ENCODE measurements at places on chromosomes 13 and 19.

GRCh38 chr19:47421244-47421786, 2.0 kb upstream of the MEIS3 start:
- no peak for DNase-seq

DNA sequence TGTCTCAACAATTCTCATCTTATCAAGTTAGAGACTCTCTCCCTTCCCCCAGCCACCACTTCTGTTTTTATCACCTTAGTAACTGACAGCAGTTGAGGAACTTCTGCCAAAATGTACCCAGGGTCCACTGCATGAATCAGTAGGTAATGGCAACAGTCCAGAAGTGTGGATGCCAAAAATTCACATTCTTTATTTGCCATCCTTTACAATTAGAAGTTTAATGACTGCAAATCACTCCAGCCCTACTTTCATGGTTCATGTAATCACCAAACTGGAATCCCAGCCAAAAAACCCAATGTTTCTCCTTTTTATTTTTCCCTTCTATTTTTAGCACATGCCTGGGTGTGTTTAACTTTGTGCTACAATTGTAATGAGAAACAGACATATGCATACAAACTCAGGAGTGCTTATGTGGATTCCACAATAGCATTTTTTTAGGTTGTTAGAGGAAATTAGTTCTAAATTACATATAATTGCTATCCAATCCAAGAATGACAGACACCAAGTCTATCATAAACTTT, 243.5 kb downstream of the RGCC start:
- no peak for DNase-seq

- no peak for DNase-seq
Measured at GRCh38 chr13:47251771-47252170, 354.9 kb upstream of the HTR2A start.

DNA sequence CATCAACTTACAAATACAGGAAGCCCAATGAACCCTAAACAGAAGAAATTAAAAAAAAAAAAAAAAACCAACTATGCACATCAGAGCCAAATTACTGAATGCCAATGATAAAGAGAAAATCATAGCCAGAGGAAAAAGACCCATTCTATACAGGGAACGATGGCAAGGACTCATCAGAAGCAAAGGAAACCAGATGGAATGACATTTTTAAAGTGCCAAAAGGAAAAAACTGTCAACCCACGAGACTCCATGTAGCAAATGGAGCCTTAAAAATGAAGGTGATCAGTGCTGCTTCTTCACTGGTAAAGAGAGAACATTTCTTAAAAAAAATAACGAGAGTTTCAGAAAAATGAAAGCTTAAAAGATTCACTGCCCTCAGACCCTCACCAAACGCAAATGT, 18.3 kb downstream of the PCID2 start:
- DNase-seq: no peak

DNA sequence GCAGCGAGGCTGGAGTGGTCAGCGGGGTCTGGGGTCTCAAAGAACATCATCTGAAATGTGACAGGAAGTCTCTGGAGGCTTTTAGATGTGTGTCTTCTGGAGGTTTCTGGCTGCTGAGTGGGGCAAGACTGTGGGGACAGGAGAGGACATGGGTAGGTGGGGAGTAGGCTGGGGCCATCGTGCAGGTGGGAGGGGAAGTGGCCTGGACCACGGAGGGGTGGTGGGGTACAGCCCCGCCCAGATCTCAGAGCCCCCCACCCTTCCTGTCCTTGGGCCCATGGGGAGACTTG, 6.2 kb downstream of the AP1M1 start:
- DNase-seq: no peak

DNA sequence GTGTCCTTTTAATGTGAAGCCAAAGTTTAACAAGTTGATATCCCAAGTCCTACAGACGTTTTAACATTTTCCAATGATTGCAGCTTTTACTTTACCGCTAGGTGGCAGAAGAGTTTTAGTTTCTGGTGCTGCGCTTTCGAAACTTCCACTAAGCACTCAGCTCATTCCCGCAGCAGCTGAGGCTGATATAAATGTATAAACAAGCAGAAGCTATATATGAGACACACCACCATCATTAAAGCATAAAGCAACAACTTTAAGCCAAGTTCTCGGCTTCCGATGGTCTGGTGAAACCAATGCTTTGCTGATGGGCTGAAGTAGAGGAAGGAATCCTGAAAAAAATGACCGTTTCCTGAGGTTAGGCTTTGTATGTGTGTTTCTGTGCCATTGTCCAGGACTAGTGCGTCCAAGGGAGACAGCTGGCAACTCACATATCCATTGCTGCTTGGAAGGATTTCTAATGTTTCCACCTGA, 753.9 kb downstream of the OLFM4 start:
- DNase-seq: peak; percentile 56

GRCh38 chr13:21341637-21342422, 117.3 kb downstream of the ZDHHC20 start:
- no peak for DNase-seq

DNA sequence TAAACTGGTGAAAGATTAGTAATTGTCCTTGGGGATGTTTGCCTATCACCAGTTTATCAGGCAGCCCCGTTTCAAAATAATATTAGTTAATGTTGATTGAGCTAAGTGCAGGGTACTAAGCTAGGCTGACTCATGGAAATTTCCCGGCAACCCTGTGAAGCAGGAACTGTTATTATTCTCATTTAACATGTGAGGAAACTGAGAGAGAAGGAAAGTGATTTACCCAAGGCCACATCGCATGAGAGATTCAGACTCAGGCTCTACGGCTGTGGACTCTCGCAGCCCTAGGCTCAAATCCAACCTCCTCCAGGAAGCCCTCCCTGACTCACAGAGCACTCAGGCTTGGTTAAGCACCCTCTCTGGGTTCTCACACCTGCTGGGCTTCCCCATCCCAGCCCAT, 19.7 kb downstream of the CLPTM1 start:
- no peak for DNase-seq

GRCh38 chr19:30670562-30671366, 298.6 kb downstream of the ZNF536 start:
- no peak for DNase-seq

- DNase-seq: no peak
Measured at GRCh38 chr19:44808463-44809371, at the start of gene BCAM. BCAM (plus strand) TSS chr19:44809103; CDS start chr19:44809125, 22 bp downstream.

- DNase-seq: no peak
Measured at GRCh38 chr19:17436094-17436873, 12.2 kb downstream of the TMEM221 start.

DNA sequence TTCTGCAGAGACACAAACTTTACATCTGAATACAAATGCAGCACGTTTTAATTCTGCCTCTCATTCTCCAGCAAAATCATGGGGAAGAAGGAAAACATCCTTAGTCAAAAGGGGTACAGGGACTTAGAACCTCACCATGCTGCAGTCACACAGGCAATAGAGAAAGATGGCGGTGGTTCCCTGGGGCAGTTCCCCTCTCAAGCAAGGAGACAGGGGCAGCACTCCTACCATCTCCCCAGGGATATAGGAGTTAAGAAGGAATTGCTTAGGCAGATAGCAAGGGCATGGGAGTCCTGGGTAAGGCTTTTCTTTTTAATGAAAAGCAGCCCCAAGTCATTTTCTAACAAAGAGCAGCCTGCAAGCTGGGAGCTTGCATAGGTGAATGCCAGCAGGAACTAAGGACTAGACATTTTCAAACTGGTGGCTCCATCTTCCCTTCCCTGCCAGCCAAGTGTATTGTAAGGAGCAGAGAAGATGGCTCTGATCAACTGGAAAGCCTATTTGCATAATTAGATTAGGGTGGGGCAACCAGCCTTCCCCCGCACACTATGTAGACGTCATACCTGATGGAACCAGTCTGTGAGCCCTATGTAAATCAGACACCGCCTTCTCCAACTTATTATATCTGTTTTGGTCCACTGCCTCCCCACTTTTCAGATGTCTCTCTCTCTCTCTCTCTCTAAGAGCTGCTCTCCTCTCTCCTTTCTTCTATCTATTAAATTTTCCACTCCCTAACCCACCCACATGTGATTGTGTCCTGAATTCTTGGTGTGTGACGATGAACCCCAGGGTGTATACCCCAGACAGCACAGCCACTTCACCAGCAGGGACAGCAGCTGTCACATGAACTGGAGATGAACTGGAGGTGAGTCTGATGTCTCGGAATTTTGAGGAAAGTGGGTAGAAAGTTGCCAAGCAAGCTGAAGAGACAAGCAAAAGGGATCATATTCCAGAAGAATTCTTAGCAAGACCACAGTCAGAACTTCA, 514.5 kb downstream of the IRS2 start:
- DNase-seq: no peak

DNA sequence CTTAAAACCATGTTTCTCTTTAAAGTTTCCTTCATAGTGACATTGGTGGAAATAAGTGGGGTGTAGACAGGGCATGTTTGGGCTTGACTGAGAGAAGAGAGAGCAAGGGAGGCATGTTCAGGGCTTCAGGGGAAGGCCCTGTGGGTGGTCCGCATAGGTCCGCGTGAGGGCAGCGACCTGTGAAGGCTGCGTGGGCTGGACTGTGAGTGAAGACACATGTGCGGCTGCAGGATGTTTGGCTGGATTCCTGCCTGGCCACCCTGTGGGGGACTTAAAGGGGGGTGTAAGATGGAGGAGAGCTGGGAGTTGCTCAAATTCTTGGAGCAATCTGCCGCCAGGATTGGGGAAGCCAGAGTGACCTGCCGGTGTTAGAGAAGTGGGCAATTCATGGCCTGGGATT, 23.8 kb upstream of the KLF12 start:
- no peak for DNase-seq

GRCh38 chr19:41993612-41994483, at the start of gene ATP1A3:
ATP1A3 (minus strand) TSS chr19:41994230; CDS start chr19:41994076, 154 bp downstream.
- DNase-seq: peak; percentile 74

- no peak for DNase-seq
Measured at GRCh38 chr19:42253245-42254088, 1.5 kb downstream of the ERF start.

- no peak for DNase-seq
Measured at GRCh38 chr19:35013041-35013819, 13.1 kb downstream of the GRAMD1A start.
